Right atrium auricular region (tissue), 2 donors: ENCODE measurements at places on chromosomes 13 and 19. TPM values are rescaled to one million over a fixed set of nuclear protein-coding genes. Genes with fewer than 3 reads are reported as not detected.

- H3K27ac ChIP-seq, result no peak overlapping the region
- H3K36me3 ChIP-seq, result no peaks in the 10 kb centered on the region
- no peaks in the 10 kb centered on the region for H3K27me3 ChIP-seq
- no peak for DNase-seq
- peaks cover 27% of the 10 kb centered on the region for H3K4me1 ChIP-seq
Observed at GRCh38 chr13:34939771-34940170, 2.3 kb upstream of the NBEA start.

DNA sequence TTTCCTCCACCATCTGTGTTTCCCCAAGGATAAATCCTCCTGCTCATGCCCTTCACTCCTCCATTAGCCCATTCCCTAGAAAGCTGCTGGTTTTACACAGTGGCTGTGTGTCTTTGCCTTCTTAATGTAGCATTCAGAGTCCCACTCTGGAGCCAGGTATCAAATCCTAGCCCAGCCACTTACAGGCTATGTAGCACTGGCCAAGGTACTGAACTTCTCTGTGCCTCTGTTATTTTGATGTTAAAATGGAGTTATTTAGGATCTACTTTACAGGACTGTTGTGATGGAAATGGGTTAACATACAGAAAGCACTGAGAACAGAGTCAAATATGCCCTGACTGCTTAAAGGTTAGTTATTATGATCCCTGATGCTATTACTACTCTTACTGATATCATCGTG is 1.5 kb upstream of the ZSCAN4 start:
- DNase-seq, result no peak
- no peaks in the 10 kb centered on the region for H3K36me3 ChIP-seq
- H3K4me1 ChIP-seq, result no peaks in the 10 kb centered on the region

DNA sequence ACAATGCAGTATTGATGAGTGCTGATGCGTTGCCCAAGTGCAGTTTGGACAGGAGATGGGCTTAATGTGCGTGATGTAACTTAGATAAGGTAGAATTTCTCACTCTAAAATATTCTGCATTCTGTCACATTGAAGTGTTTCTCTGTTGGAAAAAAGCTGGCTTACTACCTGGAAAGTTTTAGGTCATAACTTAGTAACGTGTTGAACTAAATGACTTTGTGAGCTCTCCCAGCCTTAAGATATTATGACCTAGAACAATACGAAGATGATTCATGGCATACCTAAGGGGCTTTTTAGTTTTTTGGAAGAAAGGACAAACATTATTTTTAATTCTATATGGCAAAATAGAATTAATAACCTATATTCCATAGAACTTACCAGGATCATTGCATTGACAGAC is 9.0 kb downstream of the UFM1 start:
- no peaks in the 10 kb centered on the region for H3K4me1 ChIP-seq
- peaks cover 27% of the 10 kb centered on the region for H3K36me3 ChIP-seq
- no peak overlapping the region for H3K27ac ChIP-seq
- no peak for DNase-seq

DNA sequence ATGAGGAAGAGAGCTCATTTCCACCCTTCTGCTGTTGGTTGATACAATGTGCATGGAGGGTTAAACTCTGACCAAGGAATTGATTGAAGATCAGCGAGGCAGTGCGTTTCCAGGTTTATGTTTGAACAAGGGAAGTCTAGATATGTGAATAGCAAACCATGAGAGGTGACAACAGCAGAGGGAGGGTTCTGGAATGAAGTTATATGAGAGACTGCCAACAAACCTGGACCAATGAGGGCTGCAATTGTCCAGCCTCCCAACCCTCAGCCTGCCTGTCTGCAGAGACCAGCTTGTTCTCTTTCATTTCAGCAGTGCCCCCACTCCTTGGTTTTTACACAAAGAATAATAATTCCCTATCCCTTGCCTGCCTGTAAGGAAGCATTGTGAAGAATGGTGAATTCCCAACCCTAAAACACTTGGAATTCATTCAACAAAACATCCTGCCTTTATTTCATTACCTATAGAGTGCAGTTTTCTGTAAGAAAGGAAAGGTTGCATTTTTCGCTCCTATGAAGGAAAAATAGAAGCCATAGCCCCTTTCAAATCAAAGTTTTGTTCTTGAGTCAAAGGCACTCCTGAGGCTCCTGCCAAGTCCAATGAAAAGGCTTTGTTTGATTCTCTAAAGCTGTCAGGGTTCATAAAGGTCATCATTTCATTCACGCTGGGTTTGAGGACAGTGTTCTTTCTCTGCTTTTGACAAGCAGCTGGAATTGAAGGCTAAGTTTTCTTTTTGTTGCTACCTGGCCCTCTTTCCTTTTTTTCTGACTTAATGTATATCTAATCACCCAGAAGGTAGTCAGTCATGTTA is 53.6 kb upstream of the ABCC4 start:
- no peak overlapping the region for H3K4me3 ChIP-seq
- DNase-seq, result no peak

GRCh38 chr13:32045982-32046785 is 14.6 kb downstream of the FRY start:
- H3K4me3 ChIP-seq, result no peak overlapping the region
- no peak for DNase-seq
- no peaks in the 10 kb centered on the region for H3K27me3 ChIP-seq
- peak overlapping the region; percentile 36 for H3K27ac ChIP-seq
- H3K4me1 ChIP-seq, result no peaks in the 10 kb centered on the region

Gene SF3A2
- 30.4 TPM for total RNA-seq
